ENCODE measurements at places on chromosomes 11 and 22. TPM values are rescaled to one million over a fixed set of nuclear protein-coding genes. Genes with fewer than 3 reads are reported as not detected.

- no peak overlapping the region for H3K4me3 ChIP-seq
- DNase-seq: no peak
- H3K27me3 ChIP-seq: no peaks in the 10 kb centered on the region
- no peak overlapping the region for H3K27ac ChIP-seq
- H3K36me3 ChIP-seq: no peaks in the 10 kb centered on the region
Observed at GRCh38 chr11:126537492-126537891, 182.0 kb downstream of the ST3GAL4 start.

The NXPE2 gene
- not detected for total RNA-seq

DNA sequence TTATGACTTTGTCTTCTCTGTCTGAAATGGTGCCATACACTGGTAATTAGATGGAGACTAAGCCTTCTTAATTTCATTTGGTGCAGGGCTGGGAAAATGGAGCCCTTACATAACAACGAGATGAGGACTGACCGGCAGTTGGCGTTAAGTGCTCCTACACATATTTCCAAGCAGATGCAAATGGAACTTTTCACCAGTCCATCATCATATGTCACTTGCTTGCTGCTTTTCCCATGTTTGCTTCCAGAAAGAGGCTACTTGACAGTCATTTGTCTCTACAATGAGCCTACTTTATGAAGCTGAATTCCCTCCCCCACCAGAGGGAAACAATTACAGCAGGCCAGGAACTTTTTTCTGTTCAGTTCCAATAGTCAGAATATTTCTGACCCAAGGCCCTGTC, 32.6 kb downstream of the SVIP start:
- H3K4me1 ChIP-seq: no peaks in the 10 kb centered on the region
- H3K27me3 ChIP-seq: no peaks in the 10 kb centered on the region
- no peak for DNase-seq
- H3K4me3 ChIP-seq: no peak overlapping the region
- no peak overlapping the region for H3K27ac ChIP-seq
- H3K36me3 ChIP-seq: no peaks in the 10 kb centered on the region

GRCh38 chr11:29184939-29185890, 831.6 kb downstream of the KCNA4 start:
- H3K4me1 ChIP-seq: no peaks in the 10 kb centered on the region
- no peak overlapping the region for H3K4me3 ChIP-seq

The P2RX3 gene
- total RNA-seq: 0.15 TPM

The SLC29A2 gene
- total RNA-seq: 29.8 TPM

GRCh38 chr11:62958547-62959421, 26.0 kb downstream of the SLC22A6 start:
- no peak for DNase-seq
- H3K4me3 ChIP-seq: no peak overlapping the region
- H3K27ac ChIP-seq: no peak overlapping the region
- H3K27me3 ChIP-seq: no peaks in the 10 kb centered on the region
- H3K36me3 ChIP-seq: no peaks in the 10 kb centered on the region

DNA sequence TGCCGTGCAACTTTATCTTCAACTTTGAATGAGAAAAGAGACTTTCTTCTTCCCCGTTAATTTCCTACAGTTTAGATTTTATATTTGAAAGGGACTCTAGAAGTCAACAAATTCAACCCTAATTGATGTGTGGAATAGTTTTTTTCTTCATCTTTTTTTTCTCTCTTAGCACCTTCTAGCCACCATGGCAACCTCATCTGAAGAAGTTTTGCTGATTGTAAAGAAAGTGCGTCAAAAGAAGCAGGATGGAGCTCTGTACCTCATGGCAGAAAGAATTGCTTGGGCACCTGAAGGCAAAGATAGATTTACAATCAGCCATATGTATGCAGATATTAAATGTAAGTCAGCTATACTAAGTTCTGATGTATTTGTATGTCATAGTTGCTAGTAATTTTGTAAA, 10.5 kb downstream of the GTF2H1 start:
- peaks cover 69% of the 10 kb centered on the region for H3K36me3 ChIP-seq
- H3K4me3 ChIP-seq: no peak overlapping the region
- H3K27me3 ChIP-seq: no peaks in the 10 kb centered on the region
- no peak overlapping the region for H3K27ac ChIP-seq
- H3K4me1 ChIP-seq: peaks cover 4% of the 10 kb centered on the region

The LDHAL6A gene
- not detected for total RNA-seq

The ZNF70 gene
- 3.5 TPM for total RNA-seq

DNA sequence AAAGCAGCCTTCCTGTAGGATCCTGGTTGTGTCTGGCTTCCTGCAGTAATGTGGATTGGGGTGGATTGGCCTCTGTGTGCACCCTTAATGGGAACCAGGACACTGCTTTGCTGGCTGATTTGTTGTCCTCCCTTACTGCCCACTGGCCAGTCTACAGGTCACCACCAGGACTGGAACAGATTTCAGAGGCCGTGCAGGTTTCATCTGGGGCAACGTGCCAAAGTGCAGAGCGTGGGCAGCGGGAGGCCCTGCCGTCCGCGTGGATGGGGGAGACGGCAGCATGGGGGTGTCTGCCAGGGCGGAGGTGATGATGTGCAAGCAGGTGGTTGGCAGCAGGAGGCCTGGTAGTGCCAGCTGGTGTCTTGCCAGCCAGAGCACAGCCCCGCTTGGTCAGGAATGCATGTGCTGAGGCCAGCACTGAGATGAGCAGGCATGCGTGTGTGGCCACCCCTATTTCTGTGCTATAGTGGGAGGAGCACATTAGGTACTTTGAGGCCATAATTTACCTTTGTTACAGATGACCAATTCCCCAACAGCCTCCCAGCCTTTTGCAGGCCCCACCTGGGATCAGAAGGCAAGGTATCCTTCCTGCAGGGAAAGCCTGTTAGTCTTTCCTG, 24.3 kb downstream of the BCR start:
- no peak overlapping the region for H3K27ac ChIP-seq
- no peaks in the 10 kb centered on the region for H3K27me3 ChIP-seq
- no peak for DNase-seq
- peaks cover 2% of the 10 kb centered on the region for H3K4me1 ChIP-seq
- H3K4me3 ChIP-seq: no peak overlapping the region
- peaks cover 19% of the 10 kb centered on the region for H3K36me3 ChIP-seq

The MOV10L1 gene
- not detected for total RNA-seq

GRCh38 chr22:49297286-49297870, 530.3 kb downstream of the BRD1 start:
- H3K4me3 ChIP-seq: no peak overlapping the region
- no peaks in the 10 kb centered on the region for H3K27me3 ChIP-seq
- H3K36me3 ChIP-seq: no peaks in the 10 kb centered on the region
- no peaks in the 10 kb centered on the region for H3K4me1 ChIP-seq
- H3K27ac ChIP-seq: no peak overlapping the region

DNA sequence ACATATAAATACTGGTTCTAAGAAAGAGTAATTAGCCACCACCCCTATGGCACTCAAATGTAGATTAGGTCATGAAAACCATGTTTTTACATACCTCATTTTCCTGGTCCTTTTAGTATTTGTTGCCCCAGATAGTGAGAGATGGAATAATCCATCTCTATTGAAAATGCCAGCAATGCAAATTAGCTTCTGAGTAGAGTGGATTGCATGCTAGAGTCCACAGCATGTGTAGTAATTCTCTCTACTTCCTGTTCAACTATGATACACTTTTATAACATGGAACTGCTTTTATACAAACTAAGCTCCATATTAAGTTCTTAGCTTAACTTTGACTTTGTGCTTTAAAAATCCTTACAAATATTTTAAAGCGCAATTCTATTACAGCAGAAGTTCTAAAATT, 73.2 kb downstream of the TRPC6 start:
- H3K27me3 ChIP-seq: no peaks in the 10 kb centered on the region
- H3K4me1 ChIP-seq: no peaks in the 10 kb centered on the region
- 0 out of 2 replicates have a peak, but pooled peaks cover 5% of the 10 kb centered on the region for H3K36me3 ChIP-seq
- no peak for DNase-seq
- H3K27ac ChIP-seq: no peak overlapping the region

The FBXO7 gene
- 45.8 TPM for total RNA-seq

DNA sequence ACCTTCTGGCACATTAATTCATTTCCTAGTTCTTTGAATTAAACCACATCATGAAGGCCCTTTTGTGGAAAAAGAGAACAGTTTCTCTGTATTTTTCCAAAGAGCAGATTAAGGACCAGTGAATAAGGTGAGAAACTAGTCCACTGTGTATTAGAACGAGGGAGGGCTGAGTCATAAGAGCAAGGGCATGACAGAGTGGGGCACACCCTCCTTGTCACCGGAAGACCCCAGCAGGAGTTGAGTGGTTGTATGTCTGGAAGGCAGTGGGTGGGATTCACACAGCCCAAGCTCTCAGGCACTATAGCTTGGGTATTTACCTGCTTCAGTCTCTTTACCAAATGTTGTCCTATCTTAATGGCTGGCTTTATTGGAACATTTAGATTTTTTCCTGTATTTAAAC, 86.8 kb downstream of the BMAL1 start:
- H3K36me3 ChIP-seq: no peaks in the 10 kb centered on the region
- H3K27ac ChIP-seq: no peak overlapping the region
- H3K27me3 ChIP-seq: no peaks in the 10 kb centered on the region
- no peak overlapping the region for H3K4me3 ChIP-seq
- no peak for DNase-seq

DNA sequence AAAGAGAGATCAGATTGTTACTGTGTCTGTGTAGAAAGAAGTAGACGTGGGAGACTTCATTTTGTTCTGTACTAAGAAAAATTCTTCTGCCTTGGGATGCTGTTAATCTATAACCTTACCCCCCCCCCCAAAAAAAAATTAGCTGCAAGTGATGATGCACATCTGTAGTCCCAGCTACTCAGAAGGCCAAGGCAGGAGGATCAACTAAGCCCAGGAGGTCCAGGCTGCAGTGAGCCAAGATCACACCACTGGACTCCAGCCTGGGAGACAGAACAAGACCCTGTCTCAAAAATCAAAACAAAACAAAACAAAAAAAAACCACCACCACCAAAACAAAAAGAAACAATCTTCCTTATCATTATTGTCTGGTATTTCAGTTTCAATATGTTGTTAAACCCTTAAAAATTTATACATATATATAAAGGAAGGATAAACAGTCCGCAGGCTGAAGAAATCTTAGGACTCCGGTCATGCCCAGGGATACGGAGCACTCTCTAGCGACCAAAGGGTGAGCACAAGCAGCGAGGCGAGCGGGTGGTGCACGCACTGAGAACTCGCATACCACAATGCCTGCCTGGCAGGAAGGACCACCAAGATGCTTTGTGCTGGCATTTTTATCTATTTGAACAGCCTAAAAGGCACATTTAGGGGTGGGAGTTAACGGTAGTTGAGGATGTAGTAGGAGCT, 6.4 kb downstream of the POLDIP3 start:
- no peak for DNase-seq
- H3K4me1 ChIP-seq: peaks cover 5% of the 10 kb centered on the region
- peaks cover 74% of the 10 kb centered on the region for H3K36me3 ChIP-seq
- H3K27me3 ChIP-seq: no peaks in the 10 kb centered on the region

GRCh38 chr11:46694607-46695006, 5.8 kb downstream of the ARHGAP1 start:
- H3K27me3 ChIP-seq: no peaks in the 10 kb centered on the region
- H3K36me3 ChIP-seq: peaks cover 13% of the 10 kb centered on the region
- no peak overlapping the region for H3K4me3 ChIP-seq
- no peak for DNase-seq

DNA sequence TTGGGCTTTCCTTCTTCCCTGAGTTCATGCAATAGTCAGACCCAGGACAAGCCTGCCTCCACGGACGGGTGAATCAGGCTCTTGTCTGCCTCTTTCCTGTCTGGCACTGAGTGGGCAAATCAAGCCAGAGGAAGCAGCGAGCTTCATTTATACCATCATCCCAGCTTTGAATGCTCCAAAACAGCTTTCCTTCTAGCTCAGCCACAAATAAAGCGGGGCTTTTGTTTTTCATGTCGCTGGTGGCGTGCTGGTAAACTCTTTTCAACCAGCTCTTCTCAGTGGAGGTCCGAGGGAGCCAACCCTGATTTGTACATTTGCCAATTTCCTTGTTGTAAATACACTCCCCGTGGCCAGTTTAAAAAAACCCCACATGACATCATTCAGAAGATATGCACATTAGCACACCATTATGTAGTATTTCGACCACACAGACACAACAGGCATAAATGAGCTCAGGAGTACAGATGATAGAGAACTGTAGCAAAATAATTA, 8.6 kb downstream of the C11orf91 start:
- no peak for DNase-seq
- no peak overlapping the region for H3K4me3 ChIP-seq
- peaks cover 5% of the 10 kb centered on the region for H3K4me1 ChIP-seq
- no peaks in the 10 kb centered on the region for H3K27me3 ChIP-seq

The KCNJ1 gene
- not detected for total RNA-seq

GRCh38 chr11:3370311-3370870, 8.6 kb downstream of the ZNF195 start:
- peaks cover 94% of the 10 kb centered on the region for H3K36me3 ChIP-seq
- no peak overlapping the region for H3K4me3 ChIP-seq
- no peak for DNase-seq
- no peak overlapping the region for H3K27ac ChIP-seq
- H3K4me1 ChIP-seq: no peaks in the 10 kb centered on the region
- no peaks in the 10 kb centered on the region for H3K27me3 ChIP-seq

DNA sequence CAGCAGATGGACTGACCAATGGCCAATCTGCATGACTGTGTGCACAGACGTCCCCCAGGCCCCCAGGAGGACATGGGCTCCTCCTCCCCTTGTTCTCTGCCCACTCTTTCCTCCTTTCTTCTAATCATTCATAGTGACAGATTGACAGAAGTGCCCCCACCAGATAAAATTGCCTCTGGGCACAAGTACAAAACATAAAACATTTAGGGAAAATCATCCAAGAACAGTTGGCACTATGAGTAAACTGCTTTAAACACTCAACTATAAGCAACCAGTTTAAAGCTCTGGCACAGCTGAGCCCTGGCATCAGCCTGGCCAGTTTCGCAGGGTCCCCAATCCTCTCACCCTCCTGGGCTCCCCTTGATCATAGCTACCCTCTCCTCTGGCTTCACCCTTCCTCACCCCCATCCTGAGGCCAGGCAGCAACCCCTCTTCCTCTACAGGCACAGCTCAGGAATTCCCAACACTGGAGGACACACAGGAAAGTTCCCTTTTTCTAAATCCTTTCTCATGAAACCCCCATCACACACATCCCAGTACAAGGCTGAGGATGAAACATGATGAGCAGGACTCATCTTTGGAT, 232.9 kb downstream of the BUD13 start:
- no peak for DNase-seq
- H3K27ac ChIP-seq: no peak overlapping the region
- peaks cover 7% of the 10 kb centered on the region for H3K36me3 ChIP-seq
- no peak overlapping the region for H3K4me3 ChIP-seq
- no peaks in the 10 kb centered on the region for H3K27me3 ChIP-seq

The CABP4 gene
- not detected for total RNA-seq

GRCh38 chr11:72781313-72782080, 12.3 kb downstream of the STARD10 start:
- H3K4me1 ChIP-seq: peaks cover 4% of the 10 kb centered on the region
- no peaks in the 10 kb centered on the region for H3K36me3 ChIP-seq
- H3K27me3 ChIP-seq: no peaks in the 10 kb centered on the region

DNA sequence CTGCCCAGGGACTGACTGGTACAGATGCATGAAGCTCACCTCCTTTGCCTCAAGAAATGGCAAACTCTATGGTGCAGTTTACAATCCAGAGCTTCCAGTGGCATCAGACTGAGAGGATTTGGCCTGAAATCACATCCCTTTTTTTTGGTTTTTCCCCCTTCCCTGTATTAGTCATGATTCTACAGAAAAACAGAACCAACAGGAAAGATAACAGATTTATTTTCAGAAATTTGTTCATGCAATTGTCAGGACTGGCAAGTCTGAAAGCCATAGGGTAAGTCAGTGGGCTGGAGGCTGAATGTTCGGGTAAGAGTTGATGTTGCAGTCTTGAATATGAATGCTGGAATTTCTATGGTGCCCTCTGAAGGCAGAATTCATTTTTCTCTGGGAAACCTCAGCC, 12.0 kb upstream of the ZDHHC13 start:
- H3K27me3 ChIP-seq: no peaks in the 10 kb centered on the region
- no peak overlapping the region for H3K27ac ChIP-seq
- H3K4me1 ChIP-seq: no peaks in the 10 kb centered on the region

Data from H9 (cell line).